ENCODE measurements at places on chromosomes 13 and 19.

- no peak for DNase-seq
Observed at GRCh38 chr13:45216193-45216592, 15.3 kb upstream of the KCTD4 start.

GRCh38 chr19:55538132-55538531, 1.2 kb upstream of the SBK2 start:
- DNase-seq: no peak

DNA sequence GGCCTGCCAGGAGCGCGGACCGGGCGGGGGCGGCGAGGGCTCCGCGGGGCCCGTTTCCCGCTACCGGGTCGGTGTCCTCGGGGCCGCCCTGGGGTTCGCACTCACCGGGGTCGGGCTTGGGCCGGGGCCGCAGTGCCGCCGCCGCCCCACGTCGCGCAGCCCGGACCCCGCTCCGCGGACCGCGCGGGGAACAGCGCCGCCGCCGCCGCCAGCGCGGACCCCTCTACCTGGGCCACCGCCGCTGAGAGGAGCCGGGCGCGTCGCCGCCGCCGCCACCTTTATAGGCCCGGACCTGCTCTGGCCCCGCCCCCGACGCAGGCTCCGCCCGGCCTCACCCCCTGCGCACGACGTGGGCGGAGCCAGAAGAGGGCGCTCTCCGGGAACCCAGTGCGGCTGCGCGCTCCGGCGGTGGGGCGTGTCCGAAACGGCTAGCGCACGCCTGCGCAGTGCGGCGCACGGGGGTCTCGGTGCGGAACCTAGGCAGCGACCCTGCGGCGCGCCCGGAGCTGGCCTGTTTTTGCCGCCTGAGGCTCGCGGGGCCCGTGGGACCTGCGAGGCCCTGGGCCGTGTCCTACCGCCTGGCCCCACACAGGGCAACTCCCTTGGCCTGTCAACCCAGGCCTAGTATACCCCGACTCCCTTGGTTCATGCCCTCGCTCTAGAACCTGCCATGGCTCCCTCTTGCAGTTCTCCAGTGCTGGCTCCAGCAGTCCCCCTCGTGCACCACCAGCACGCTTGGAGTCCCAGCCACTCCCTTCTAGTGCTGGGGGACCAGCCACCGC, at the start of gene MKNK2:
TSS of gene MKNK2 (minus strand) at position 254 of the 782 bp plus-strand sequence. CDS start 393 bp downstream, outside the sequence.
- DNase-seq: peak; percentile 95

GRCh38 chr13:77876176-77876575, 42.5 kb downstream of the EDNRB start:
- DNase-seq: no peak

GRCh38 chr19:16208847-16209665, 11.3 kb downstream of the AP1M1 start:
- no peak for DNase-seq

DNA sequence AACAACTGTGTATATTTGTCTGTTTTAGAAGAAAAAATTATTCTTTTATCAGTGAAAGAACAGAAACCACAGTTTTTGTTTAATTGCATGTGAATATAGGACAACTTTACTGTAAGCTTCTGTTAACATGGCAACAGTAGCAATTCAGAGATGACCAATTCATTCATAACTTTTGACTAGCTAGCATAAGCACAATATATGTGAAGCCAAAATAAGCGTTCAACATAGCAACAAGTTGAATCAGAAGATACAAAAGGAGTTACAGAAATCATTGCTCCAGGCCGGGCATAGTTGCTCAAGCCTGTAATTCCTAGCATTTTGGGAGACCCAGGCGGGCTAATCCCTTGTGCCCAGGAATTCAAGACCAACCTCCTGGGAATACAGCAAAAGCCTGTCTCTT, 197.1 kb upstream of the GPC6 start:
- no peak for DNase-seq

GRCh38 chr13:75299246-75299645, 182.7 kb downstream of the TBC1D4 start:
- DNase-seq: no peak

DNA sequence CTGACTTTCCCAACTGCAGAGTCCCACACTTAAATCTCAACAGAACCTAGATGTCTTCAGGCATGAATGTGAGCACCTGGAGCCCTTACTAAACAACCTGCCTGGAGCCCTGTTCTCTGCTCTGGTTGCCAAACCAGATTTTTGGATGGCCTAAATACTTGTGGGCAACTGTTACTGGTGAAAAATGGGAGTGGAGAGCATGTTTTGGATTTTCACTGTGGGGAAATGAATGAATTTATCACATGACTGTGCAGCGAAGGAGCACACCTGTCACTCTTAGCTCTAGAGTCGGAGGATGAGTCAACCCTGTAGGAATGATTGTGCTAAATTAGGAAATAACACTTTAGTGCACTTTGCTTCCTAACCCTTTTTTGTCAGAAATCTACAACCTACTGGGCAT, 30.3 kb downstream of the SHISA2 start:
- DNase-seq: no peak

GRCh38 chr13:59458908-59459579, 704.7 kb downstream of the DIAPH3 start:
- DNase-seq: no peak

- no peak for DNase-seq
Observed at GRCh38 chr13:41241626-41242025, 21.8 kb downstream of the MTRF1 start.

DNA sequence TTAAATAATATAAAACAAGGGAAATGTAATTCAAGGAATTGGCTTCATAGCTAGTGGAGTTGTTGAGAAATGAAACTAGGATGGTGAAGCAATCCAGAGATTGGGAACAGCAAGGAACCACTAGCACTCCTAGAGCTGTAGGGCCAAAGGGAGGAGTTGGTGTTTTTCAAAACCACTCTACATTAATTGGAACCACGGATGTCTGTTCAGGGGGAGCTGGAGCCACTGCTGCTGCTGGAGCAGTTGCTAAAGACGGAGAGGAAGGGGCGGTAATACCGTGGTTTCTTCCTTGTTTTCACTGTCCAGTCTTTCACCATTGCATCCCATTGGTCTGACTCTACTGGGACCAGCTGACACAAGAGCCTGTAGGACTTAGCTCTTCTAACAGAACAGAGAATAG, 8.5 kb downstream of the DNAJC15 start:
- DNase-seq: no peak

GRCh38 chr13:112127564-112128330, 60.8 kb downstream of the SOX1 start:
- DNase-seq: no peak

Measured in GM12865 (cell line).